ENCODE measurements at places on chromosomes 5 and 9. TPM values are rescaled to one million over a fixed set of nuclear protein-coding genes. Genes with fewer than 3 reads are reported as not detected.

Gene BTNL8
- total RNA-seq = not detected

Gene OBP2B
- total RNA-seq = not detected

- DNase-seq = no peak
Observed at GRCh38 chr5:142813220-142813619, 43.0 kb downstream of the ARHGAP26 start.

- no peak for DNase-seq
Observed at GRCh38 chr5:167514461-167514860, 777.0 kb upstream of the WWC1 start.

DNA sequence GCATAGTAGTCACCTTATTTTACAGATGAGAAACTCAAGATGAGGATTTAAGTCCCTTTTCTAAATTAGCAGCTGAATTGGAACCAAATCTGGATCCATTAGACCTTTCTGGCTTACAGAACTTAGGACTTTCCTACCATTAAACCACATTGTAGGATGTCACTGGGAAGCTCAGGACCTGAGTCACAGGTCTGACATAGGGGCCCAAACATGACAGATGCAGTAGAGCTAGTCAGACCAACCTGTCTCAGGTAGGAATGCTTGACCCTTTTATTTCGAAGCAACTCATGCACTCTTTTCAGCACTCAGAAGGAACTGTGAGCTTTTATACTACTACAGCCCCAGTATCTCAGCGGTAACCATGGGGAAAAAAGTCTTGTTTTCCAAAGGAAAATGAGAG is 2.6 kb downstream of the RAB24 start:
- no peak for DNase-seq

GRCh38 chr5:150073086-150073625 is 13.2 kb downstream of the CSF1R start:
- no peak for DNase-seq

DNA sequence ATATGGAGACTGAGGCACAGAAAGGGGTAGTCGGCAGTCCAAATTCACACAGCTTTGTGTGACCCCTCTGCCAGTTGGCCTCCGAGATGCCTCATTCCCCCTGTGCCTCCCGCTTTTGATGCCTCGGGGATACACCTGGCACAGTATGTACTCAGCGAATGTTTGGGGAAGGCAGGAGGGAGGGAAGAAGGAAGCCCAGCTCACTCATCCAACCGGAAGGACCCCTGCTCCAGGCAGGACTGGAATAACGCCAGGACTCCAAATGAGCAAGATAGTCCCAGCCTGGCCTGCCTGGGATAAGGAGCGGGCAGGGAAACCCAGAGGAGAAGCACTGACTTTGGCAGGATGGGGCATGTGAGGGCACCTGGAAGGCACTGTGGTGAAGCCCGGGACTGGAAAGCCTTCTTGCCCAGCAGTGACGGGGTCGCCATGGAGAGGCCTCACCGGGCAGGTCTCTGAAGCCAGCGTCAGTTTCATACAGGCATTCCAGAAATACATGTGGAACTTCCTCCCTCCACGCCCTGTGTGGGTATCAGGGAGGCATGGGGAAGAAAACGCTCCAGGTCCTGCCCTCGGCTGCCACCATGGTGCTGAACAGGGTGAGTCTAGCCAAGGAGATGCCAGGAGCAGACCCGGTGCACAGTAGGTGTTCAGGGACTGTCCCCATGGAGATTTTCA is 20.3 kb downstream of the LMX1B start:
- DNase-seq = no peak

GRCh38 chr9:90368928-90369327 is 273.7 kb downstream of the DIRAS2 start:
- no peak for DNase-seq

DNA sequence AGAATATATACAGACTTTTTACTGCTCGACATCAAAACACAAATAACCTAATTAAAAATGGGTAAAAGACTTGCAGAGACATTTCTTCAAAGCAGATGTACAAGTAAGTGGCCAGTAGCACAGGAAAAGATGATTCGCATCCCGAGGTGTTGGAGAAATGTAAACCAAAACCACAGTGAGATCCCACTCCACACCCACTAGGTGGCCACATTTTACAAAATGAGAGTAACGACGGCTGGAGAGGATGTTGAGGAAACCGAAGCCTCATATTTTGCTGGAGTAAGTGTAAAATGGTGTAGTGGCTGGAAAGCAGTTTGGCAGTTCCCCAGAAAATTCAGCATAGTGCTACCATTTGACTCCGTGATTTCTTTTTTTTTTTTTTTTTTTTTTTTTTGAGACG is 21.3 kb upstream of the GBGT1 start:
- peak; percentile 84 for DNase-seq

Gene PNPLA7
- under 0.01 TPM for total RNA-seq

DNA sequence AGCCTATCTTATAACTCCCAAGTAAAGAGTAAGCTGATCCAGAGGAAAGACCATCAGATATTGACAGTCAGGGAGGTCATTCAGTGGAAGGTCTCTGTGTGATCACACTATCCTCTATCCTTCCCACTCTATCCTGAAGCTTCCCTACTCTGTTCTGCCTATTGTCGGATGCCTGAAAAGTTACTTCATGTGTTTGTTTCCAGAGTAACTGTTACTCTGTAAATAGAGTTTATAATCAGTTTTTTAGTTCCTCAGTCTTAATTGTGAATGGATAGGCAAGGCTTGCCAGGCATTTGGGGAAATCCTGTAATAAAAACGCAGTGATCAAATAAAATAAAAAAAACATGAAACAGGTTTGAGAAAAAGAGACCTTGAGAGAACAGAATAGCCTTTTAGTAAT is 79.8 kb downstream of the XRCC4 start:
- DNase-seq = no peak

GRCh38 chr5:60514152-60514551 is 185.8 kb downstream of the DEPDC1B start:
- DNase-seq = no peak

GRCh38 chr5:77770293-77771005 is 5.7 kb downstream of the TBCA start:
- DNase-seq = peak; percentile 29

- DNase-seq = peak; percentile 89
Observed at GRCh38 chr9:137445275-137445807, 4.2 kb upstream of the ENTPD8 start.

- DNase-seq = peak; percentile 78
Observed at GRCh38 chr5:168651648-168652047, 72.5 kb upstream of the PANK3 start.

DNA sequence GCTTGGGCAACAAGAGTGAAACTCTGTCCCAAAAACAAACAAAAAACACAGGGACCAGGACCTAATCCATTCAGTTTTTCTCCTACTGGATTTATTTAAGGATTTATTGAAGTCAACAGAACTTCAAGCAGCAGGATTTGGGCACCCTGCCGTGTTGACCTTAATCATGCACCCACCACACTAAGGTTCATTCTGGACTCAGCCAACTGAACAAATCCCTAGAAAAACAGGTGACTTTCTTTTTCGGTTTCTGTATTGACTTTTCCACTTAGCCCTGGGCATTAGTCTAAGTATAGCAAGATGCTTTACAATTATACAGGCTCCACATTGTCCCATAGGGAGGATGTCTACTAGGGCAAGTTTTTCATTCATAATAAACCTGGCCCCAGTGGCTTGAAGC is 30.0 kb downstream of the ZNF131 start:
- DNase-seq = no peak

DNA sequence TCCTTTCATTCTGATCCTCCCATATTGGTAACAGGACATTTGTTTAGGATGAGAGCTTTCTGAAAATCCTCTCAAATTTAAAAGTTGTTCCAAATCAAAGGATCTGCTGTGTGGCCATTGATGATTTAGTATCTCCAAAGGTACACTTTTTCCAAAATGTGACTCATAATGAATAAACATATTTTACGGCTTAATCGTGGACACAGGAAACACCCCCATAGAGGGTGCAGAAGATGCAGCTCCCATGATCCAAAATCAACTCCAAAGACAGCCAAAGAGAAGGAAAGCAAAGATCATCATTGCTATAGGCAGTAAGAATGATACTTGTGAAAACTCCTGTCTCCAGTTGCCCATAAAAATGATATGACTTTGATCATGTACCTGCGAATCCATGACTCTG is 239.7 kb downstream of the PIK3R1 start:
- DNase-seq = no peak

Gene CTXN3
- total RNA-seq = not detected

GRCh38 chr5:146878476-146879172 is at the start of gene PPP2R2B:
Gene PPP2R2B (minus strand): TSS chr5:146878757.
- peak; percentile 85 for DNase-seq

DNA sequence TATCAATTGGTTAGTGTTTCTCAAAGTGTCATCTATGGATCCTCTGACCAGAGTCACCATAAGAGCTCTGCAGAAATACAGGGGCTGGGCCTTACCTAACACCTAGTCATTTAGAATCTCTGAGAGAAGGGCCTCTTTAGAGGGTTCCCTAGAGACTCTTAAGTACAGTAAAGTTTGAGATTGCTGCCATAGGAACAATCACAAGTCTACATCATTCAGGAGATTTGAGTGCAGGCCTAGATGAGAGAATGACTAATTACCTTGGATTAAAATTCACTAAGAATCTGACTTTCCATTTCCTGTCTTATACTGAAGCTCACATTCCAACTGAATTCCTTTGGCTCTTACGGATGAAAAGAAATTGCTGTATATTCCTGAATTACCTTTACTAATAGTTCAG is 182.1 kb upstream of the PTGER4 start:
- DNase-seq = peak; percentile 23

- DNase-seq = no peak
Observed at GRCh38 chr9:89436963-89437625, 60.8 kb downstream of the SEMA4D start.
